ENCODE measurements at places on chromosomes 16 and 17. TPM values are rescaled to one million over a fixed set of nuclear protein-coding genes. Genes with fewer than 3 reads are reported as not detected.

The PIPOX gene
- 0.20 TPM for total RNA-seq

The TBC1D26 gene
- total RNA-seq: 0.49 TPM

The GLP2R gene
- total RNA-seq: 0.30 TPM

- DNase-seq: peak; percentile 56
These were observed 2.6 kb downstream of the AXIN2 start for GRCh38 chr17:65558683-65559460.

- DNase-seq: no peak
These were observed 386 bp downstream of the CIAO3 start for GRCh38 chr16:740459-740763.

The GAST gene
- not detected for total RNA-seq

GRCh38 chr17:50198026-50198669 lies 3.3 kb downstream of the COL1A1 start:
- DNase-seq: no peak

DNA sequence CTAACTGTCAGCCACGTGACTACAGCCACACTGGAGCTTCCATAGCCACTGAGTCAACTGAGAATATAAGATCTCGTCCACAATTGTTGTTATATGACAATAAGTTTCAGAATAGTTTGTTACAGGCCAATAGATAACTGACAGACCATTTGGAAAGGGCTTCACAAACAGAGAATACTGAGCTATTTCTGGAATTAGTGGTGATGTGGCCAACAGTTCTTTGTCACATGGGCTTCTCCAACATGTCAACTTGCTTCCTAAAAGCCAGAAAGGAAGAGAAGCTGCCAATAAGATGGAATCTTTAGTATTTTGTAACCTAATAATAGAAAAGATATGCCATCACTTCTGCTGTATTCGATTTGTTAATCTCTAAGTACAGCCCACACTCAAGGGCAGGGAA lies 1220.4 kb downstream of the CDH8 start:
- DNase-seq: no peak

The HBA1 gene
- total RNA-seq: 3,010 TPM

The MINK1 gene
- 40.9 TPM for total RNA-seq

DNA sequence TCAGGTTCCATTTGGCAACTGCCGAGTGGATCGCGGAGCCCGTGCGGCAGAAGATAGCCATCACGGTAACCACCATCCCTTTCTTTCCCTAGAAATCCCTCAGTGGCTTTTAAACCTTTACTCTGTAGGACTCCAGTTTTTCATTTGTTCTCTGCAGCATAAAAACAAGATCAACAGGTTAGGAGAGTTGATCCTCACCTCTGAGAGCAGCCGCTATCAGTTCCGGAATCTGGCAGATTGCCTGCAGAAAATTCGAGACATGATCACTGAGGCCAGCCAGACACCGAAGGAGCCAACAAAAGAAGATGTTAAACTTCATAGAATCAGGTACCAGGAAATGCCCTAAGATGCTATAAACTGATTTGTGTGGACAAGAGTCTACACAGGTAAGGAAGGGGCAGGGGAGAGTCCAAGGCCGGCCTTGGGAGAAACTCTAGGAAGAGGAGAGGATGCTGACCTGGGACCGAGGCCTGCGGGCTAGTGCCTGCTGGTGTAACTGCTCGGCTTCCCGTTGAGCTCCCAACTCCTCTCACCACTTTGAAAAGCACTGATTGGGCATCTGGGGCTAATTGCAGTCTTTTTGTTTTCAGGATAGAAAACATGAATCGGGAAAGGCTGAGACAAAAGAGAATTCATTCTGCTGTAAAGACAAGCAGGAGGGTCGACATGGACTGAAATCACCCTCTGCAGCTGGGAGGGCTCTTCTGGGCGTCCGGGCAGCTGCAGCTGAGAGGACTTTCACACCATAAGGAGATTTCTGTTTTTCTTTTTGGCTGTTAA lies 8.1 kb downstream of the MRPL58 start:
- no peak for DNase-seq

The SHISA9 gene
- 0.10 TPM for total RNA-seq

DNA sequence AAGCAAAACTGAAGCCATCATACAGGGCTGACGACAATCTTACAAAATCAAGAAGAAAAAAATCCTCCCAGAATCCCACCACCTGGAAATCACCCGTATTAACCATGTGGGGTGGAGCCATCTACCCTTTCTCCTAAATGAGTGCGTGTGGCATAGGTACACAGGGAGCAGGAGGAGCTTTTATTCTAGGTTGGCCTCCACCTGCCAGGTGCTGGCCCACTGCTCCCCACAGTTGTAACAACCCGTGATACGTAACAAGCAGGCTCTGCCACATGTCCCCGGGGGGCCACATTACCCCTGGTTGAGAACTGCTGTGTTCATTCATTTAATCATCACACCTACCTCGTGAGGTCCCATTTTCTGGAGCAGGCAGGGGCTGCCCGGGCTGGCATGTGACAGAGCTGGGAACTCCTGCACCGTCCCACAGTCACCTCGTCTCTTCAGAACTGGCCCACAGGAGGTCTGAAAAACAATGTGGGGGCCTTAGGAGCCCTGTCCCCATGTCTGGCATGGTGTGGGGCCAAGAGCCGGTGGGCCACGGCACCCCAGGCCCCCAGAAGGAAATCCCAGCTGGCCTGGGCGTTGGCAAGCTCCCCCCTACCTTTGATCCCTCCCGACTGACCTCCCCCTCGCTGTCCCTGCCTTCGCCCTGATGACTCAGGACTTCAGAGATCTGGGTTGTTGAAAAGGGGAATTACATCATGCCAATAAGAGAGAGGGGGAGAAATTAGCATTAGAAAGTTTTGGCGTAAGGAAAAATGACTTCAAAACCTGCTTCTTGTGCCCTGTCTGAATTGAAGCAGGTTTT lies 12.9 kb downstream of the CMIP start:
- no peak for DNase-seq

DNA sequence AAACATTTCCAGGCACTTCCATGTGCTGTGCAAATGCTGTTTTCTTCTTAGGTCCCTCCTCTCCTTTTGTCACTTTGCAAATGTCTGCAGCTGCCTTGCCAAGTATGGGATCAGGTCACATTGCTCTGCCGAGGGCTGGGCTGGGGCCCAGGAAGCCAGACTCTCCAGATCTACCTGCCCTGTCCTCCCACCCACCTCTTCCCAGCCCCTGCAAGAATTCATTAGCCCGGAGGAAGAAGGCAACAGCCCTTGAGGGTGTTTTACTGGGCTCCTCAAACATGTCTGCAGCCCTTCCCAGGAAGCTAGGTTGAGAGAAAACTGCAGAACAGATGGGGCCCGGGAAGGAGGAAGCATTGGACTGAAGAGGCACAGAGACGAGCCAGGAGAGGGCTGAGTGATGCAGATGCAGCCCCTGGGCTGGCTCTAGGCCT lies 47.1 kb downstream of the WSB1 start:
- peak; percentile 77 for DNase-seq

The SLC52A1 gene
- 0.59 TPM for total RNA-seq

DNA sequence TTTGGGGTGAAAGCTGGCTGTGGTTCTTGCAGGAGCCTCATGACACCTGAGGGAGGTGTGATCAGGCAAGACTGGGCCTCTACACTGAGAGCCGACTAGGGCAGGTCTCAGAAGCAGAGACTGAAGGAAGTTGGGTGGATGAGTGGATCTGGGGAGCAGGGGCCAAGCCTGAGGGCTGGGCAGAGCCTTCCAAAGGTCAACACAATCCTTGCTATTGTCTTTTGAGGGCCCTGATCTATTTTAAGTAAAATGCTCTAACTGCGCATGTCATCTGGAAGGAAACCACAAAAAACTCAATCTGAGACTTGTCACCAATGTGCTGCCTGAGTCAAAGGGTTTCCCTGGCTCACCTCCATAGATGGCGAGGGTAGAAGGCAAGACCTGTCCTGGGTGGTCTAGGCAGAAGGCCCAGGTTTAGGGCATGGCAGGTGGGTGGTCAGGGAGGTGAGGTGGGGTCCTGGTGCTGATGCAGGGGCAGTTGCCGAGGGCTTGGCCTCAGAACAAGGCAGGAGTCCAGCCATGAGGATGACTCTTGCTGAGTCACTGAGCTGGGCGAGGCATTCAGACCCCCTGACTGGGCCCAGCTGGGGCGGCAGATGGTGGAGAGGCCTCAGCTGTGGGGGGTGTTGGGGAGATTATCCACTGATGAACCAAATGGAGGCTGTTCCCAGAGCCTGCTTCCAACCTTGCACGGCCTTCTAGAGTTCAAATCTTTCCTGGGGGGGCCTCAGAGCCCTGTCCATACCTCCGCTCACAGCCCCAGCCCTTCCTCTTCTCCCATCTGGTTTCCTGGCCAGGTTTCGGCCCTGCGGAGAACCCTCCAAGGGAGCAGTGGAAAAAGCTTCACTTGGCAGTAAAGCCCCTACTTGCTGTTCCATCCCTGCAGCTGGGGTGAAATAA lies 5.1 kb downstream of the MVP start:
- DNase-seq: no peak

The TMEM95 gene
- total RNA-seq: not detected

DNA sequence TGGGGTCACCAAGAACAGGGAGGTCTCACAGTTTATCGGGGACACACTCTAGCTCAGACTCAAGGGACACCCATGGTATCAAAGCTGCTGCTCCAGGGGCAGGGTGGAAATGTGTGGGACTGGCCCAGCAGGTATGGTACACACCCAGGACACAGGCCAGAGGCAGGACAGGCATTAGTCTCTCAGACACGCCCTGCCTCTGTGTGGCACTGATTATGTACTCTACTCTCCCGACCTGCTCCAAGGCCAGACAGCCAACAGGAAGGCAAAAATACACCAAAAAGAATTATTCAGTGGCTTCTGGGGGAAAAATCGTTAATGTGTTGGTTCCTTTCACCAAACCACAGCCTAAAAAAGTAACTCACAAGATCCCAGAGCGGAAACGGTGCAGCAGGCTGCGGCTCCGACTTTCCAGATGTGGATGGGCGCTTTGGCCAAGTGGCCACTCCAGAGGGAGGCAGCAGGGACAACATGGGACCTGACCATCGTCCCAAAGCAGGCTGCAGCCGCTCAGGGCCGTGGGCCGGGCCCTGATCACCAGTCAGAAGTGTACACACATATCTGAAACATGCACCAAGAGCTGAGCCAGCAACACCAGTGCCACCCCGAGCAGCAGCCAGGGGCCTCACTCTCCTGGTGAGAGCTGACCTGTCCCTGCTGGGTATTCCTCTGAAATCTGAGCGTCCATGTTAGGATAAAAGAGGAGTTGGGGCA lies 1.0 kb upstream of the SIRT7 start:
- DNase-seq: no peak

- no peak for DNase-seq
These were observed 20.6 kb upstream of the PRKCA start for GRCh38 chr17:66281661-66282369.

The ABCA5 gene
- 35.7 TPM for total RNA-seq

DNA sequence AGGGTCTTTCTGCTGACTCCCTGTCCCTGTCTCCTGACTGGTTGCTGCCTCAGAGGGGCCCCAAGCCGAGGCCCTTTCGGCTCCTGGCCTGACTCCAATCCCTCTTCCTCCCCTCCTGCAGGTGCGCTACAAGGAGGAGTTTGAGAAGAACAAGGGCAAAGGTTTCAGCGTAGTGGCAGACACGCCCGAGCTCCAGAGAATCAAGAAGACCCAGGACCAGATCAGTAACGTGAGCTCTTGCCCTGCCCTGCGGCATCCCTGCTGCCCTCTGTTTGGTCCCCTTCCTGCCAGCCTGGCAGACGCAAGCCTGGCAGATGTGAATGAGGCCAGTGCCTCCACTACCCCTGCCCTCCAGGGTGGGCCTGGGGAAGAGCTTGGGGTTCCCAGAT lies 27.1 kb upstream of the LASP1NB start:
- no peak for DNase-seq

GRCh38 chr17:59424331-59424730 lies 92.9 kb downstream of the YPEL2 start:
- no peak for DNase-seq

The SDR42E1 gene
- total RNA-seq: 7.2 TPM

The OR2C1 gene
- total RNA-seq: 0.30 TPM

The CX3CL1 gene
- total RNA-seq: 2.6 TPM

- DNase-seq: peak; percentile 21
These were observed 366.9 kb downstream of the SLC39A11 start for GRCh38 chr17:72725433-72726068.

GRCh38 chr16:12413393-12413792 lies 390.3 kb downstream of the CPPED1 start:
- DNase-seq: no peak

The VWA3A gene
- 0.79 TPM for total RNA-seq

- DNase-seq: peak; percentile 86
These were observed 1.1 kb downstream of the MT2A start for GRCh38 chr16:56609463-56609921.

DNA sequence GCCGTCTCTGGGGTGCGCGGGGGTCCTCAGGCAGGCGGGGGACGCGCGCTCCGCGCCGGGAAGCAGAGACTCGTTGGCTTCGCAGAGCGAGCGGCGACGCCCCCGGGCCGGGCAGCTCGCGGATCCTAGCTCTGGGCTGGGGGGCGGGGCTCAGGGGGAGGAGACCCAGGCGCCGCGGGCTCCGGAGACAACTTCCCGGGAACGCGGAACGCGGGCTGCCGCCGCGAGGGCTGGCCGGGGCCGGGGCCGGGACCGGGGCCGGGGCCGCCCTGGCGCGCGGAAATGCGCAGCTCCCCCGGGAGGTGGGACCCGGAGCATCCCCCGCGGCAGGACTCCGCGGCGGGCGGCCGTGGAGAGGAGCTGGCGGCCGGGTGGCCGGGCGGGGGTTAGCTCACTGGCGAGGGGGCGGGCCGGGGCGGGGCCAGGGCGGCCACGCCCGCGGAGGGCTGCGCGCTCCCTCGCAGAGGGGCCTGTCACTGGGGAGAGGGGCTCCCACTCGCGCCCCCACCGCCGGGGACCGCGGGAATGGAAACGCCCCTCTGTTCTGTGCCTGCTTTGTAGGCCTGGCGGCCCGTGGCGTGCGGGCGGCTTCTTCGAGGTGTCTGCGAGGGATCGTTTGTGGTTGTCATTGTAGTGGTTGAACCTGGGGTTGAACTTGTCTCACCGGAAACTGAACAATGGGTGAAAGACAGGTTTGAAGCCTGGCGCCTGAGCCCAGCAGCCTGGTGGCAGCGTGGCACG lies at the start of gene GAS7:
TSS of gene GAS7 (minus strand) at position 98 of the 741 bp plus-strand sequence.
- peak; percentile 46 for DNase-seq

DNA sequence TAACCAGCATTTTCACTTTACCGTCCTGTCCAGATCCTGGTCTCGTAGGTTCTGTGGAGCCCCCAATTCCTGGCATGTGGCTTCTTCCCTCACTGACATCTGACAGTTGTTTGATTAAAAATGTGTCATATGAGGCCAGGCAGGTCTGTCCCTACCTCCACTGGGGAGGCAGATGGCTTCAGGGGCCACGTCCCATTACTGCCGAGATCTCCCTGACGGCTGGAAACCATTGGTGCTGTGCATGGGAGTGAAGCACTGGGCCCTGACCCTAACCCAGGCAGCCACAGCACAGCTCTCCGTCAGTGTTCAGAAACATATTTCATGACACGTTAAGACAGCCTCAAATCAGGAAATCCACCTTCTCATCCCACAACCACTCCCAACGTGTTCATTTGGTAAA lies 77.5 kb downstream of the GNAO1 start:
- DNase-seq: no peak

The SPN gene
- total RNA-seq: 2.8 TPM

The ABCC12 gene
- total RNA-seq: 0.10 TPM

The PRDM7 gene
- total RNA-seq: not detected

- peak; percentile 8 for DNase-seq
These were observed 24.8 kb downstream of the MAP1LC3B start for GRCh38 chr16:87416826-87417527.
